ENCODE measurements at places on chromosomes 1 and 21. TPM values are rescaled to one million over a fixed set of nuclear protein-coding genes. Genes with fewer than 3 reads are reported as not detected.

- DNase-seq = no peak
- no peak overlapping the region for H3K27ac ChIP-seq
- H3K4me1 ChIP-seq = peaks cover 26% of the 10 kb centered on the region
- H3K4me3 ChIP-seq = peak overlapping the region; percentile 13
Observed at GRCh38 chr1:47432071-47433036, 5.5 kb upstream of the FOXD2 start.

DNA sequence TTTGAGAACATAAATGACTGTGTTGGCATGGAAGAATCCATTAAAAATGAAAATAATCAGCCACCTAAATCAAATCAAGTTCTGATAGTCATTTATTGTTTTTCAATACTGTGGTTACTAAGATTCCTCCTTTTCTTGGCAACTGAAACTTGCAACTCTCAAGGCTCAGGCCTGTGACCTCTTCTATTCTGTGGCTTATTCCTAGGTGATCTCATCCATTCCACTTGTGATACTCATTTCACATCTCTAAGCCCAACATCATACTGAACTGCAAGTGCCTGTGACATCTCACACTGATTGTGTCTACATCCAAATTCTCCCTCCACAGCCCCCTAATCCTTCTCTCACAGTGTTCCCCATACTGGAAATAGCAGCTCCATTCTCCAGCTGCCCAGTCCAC lies 4.8 kb upstream of the ST6GALNAC5 start:
- H3K27ac ChIP-seq = no peak overlapping the region
- peaks cover 4% of the 10 kb centered on the region for H3K4me1 ChIP-seq
- H3K27me3 ChIP-seq = no peaks in the 10 kb centered on the region
- DNase-seq = no peak
- H3K4me3 ChIP-seq = no peak overlapping the region

DNA sequence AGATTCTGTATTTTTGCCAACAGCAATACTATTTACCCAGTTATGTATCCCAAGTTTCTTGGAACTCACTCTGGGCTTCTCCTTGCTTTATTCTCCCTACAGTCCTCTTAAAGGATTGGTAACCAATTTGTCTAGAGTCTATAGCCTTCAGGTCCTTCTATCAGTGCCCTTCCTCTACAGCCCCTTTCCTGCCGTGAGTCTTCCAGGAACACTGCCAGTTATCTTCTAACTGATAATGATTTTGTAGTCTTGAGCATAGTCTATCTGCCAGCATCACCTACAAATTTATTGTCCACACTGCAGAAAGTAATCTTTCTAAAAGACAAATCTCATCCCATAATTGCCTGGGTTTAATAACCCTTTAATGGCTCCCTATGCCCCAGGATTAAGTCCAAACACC lies 8.2 kb downstream of the LRRC8B start:
- no peaks in the 10 kb centered on the region for H3K36me3 ChIP-seq
- no peak for DNase-seq
- no peak overlapping the region for H3K4me3 ChIP-seq
- H3K27ac ChIP-seq = no peak overlapping the region
- no peaks in the 10 kb centered on the region for H3K27me3 ChIP-seq

Gene ZFP69
- total RNA-seq = 2.4 TPM

Gene ASPM
- total RNA-seq = 0.49 TPM

GRCh38 chr1:75312620-75313019 lies 178.4 kb downstream of the LHX8 start:
- H3K4me3 ChIP-seq = no peak overlapping the region
- no peak overlapping the region for H3K27ac ChIP-seq
- H3K27me3 ChIP-seq = no peaks in the 10 kb centered on the region
- DNase-seq = no peak
- H3K36me3 ChIP-seq = no peaks in the 10 kb centered on the region

GRCh38 chr1:22790232-22791008 lies 79.8 kb downstream of the EPHB2 start:
- no peaks in the 10 kb centered on the region for H3K36me3 ChIP-seq
- H3K4me1 ChIP-seq = peaks cover 7% of the 10 kb centered on the region
- H3K27me3 ChIP-seq = no peaks in the 10 kb centered on the region
- no peak for DNase-seq
- no peak overlapping the region for H3K27ac ChIP-seq
- no peak overlapping the region for H3K4me3 ChIP-seq

DNA sequence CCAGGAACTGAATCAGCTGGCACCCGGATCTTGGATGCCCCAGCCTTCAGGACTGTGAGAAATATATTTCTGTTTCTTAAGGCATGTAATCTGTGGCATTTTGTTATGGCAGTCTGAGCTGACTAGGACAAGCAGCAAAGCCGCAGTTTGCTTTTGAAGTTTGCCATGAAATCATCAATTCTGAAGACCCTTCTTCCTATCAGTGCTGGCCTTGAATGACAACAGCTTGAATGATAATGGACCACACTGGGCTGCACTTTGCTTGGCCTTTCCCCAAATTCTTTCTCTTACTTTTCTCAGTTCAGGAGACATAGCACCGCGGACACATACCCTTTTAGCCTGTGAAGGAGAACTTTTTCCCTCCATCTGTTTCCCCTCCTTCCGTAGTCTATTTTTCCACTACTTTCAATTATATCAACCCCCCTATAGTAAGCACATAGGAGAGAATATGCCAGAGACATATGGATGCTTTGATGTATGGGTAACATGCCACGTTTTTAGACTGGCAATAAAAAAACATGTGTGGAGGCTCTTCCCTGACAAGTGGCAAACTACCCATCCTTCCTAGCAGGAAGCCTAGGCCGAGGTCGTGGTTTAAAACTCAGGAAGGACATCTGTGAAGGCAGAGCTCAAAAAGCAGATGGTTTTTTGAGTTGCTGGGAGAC lies 42.9 kb downstream of the HLX start:
- H3K27me3 ChIP-seq = no peaks in the 10 kb centered on the region
- DNase-seq = no peak
- no peak overlapping the region for H3K4me3 ChIP-seq
- no peaks in the 10 kb centered on the region for H3K36me3 ChIP-seq
- H3K4me1 ChIP-seq = no peaks in the 10 kb centered on the region

- no peak overlapping the region for H3K4me3 ChIP-seq
- no peaks in the 10 kb centered on the region for H3K27me3 ChIP-seq
- no peak for DNase-seq
- H3K27ac ChIP-seq = no peak overlapping the region
- no peaks in the 10 kb centered on the region for H3K4me1 ChIP-seq
Observed at GRCh38 chr1:245622332-245623014, 467.7 kb downstream of the KIF26B start.

All from upper lobe of left lung (tissue), 6 donors.